ENCODE measurements at places on chromosomes 2 and 18.

DNA sequence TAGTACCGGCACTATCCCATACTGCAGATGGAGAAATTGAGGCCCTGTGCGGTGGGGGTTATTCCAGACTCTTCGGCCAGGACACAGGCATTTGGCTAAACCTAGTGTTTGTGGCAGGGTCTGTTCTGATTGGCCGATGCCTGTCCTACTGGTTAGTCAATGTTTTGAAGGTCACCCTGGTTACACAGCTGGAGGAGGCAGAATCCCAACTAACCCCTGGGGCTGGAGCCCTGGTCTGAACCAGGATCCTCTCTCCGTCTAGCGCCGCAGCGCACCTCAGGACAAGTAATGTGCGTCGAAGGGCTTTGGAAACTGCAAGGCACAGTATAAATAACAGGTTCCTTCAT is 19.4 kb downstream of the TEX44 start:
- no peak overlapping the region for H3K4me3 ChIP-seq
- no peaks in the 10 kb centered on the region for H3K27me3 ChIP-seq
- no peaks in the 10 kb centered on the region for H3K4me1 ChIP-seq
- no peaks in the 10 kb centered on the region for H3K36me3 ChIP-seq
- H3K27ac ChIP-seq, result peak overlapping the region; percentile 23
- DNase-seq, result peak; percentile 79

- no peak for DNase-seq
- H3K27me3 ChIP-seq, result no peaks in the 10 kb centered on the region
- no peaks in the 10 kb centered on the region for H3K36me3 ChIP-seq
- H3K4me1 ChIP-seq, result no peaks in the 10 kb centered on the region
- no peak overlapping the region for H3K4me3 ChIP-seq
These were observed 44.4 kb downstream of the TFPI start for GRCh38 chr2:187509667-187510417.

- no peaks in the 10 kb centered on the region for H3K27me3 ChIP-seq
- no peak for DNase-seq
- H3K4me3 ChIP-seq, result no peak overlapping the region
- H3K36me3 ChIP-seq, result peaks cover 1% of the 10 kb centered on the region
These were observed 3.9 kb downstream of the CHST10 start for GRCh38 chr2:100413571-100413970.

- H3K27me3 ChIP-seq, result no peaks in the 10 kb centered on the region
- no peak for DNase-seq
- H3K27ac ChIP-seq, result no peak overlapping the region
These were observed 41.8 kb downstream of the CERKL start for GRCh38 chr2:181614874-181615638.

GRCh38 chr18:12334366-12334808 is 26.3 kb downstream of the TUBB6 start:
- H3K27ac ChIP-seq, result no peak overlapping the region
- peak; percentile 33 for DNase-seq
- H3K4me1 ChIP-seq, result no peaks in the 10 kb centered on the region
- no peaks in the 10 kb centered on the region for H3K27me3 ChIP-seq
- H3K36me3 ChIP-seq, result peaks cover 5% of the 10 kb centered on the region

DNA sequence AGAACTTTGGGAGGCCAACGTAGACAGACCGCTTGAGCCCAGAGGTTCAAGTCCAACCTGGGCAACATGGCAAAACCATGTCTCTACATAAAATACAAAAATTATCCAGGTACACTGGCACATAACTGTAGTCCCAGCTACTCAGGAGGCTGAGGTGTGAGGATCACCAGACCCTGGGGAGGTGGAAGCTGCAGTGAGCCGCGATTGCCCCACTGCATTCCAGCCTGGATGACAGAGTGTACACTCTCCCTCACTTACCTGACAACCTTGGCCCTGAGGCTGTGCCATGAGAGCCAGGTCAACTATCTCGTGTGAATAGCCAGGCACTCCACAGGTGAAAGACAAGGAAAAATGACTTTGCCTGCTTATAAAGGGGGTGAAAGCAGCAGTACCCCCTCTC is 39.3 kb downstream of the CBLN2 start:
- H3K4me3 ChIP-seq, result no peak overlapping the region
- H3K4me1 ChIP-seq, result no peaks in the 10 kb centered on the region
- no peaks in the 10 kb centered on the region for H3K27me3 ChIP-seq
- H3K36me3 ChIP-seq, result no peaks in the 10 kb centered on the region
- H3K27ac ChIP-seq, result no peak overlapping the region

DNA sequence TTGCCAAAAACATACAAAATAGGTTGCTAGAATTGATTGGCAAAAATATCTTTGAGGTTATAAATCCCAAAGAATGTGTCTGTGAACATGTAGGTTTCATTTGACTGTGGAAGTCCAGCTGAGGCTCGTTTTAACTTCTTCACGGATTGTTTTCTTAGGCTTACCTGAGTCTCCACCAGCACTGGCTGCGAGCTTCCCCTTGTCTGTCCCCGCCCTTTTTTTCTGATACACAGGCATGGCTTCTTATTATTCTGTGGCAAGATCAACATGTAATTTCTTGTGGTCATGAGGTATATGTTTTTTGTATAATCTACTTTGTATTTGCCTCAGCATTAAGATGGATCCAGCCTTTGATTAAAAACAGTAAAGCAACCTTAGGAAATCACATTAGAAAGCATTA is 7.2 kb upstream of the SLC40A1 start:
- no peaks in the 10 kb centered on the region for H3K27me3 ChIP-seq
- no peaks in the 10 kb centered on the region for H3K36me3 ChIP-seq
- DNase-seq, result no peak
- no peaks in the 10 kb centered on the region for H3K4me1 ChIP-seq

DNA sequence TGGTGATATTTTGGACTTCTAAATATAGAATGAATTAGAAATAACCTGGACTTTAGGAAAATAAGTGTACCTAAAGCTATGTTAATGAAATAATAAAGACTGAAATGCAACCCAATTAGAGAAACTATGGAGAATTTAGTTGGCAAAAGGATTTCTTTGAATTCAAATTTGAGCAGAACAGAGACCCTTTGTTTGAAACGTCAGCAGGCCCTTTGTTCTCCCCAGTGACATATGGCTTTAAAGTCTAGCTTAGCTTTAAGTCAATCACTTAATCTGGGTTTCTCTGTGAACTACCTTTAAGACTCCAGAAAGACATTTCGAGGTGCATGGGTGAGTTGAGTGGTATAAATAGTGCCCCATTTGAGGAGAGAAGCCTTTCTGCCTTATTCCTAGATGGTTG is 130.5 kb upstream of the CREB1 start:
- no peak overlapping the region for H3K4me3 ChIP-seq
- no peaks in the 10 kb centered on the region for H3K4me1 ChIP-seq
- DNase-seq, result no peak

- no peaks in the 10 kb centered on the region for H3K4me1 ChIP-seq
- H3K36me3 ChIP-seq, result peaks cover 9% of the 10 kb centered on the region
- no peak for DNase-seq
- no peak overlapping the region for H3K27ac ChIP-seq
These were observed 36.3 kb upstream of the AP1S3 start for GRCh38 chr2:223873672-223874071.

DNA sequence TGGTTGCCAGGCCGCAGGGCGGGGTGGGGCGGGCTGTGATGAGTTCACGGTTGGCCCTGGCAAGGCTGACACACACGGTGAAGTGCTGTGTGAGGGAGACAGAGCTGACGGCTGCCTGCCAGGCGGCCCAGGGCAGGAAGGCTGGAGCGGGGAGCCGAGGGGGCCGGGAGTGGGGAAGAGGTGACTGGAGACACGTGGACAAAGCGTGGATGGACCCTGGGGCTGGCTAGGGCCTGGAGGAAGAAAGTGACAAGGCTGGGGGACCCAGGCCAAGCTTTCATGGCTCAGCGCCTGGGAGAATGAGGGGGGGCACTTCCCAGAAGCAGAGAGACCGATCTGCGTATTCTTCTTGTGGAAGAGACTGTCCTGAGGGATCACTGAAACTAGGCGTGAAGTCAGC is 123.2 kb downstream of the DYSF start:
- H3K27me3 ChIP-seq, result no peaks in the 10 kb centered on the region
- H3K27ac ChIP-seq, result no peak overlapping the region
- no peaks in the 10 kb centered on the region for H3K4me1 ChIP-seq
- H3K36me3 ChIP-seq, result no peaks in the 10 kb centered on the region

GRCh38 chr2:150610670-150611279 is 123.3 kb upstream of the RND3 start:
- no peak overlapping the region for H3K4me3 ChIP-seq
- H3K27ac ChIP-seq, result no peak overlapping the region
- no peak for DNase-seq
- H3K36me3 ChIP-seq, result no peaks in the 10 kb centered on the region
- H3K4me1 ChIP-seq, result no peaks in the 10 kb centered on the region
- H3K27me3 ChIP-seq, result no peaks in the 10 kb centered on the region

DNA sequence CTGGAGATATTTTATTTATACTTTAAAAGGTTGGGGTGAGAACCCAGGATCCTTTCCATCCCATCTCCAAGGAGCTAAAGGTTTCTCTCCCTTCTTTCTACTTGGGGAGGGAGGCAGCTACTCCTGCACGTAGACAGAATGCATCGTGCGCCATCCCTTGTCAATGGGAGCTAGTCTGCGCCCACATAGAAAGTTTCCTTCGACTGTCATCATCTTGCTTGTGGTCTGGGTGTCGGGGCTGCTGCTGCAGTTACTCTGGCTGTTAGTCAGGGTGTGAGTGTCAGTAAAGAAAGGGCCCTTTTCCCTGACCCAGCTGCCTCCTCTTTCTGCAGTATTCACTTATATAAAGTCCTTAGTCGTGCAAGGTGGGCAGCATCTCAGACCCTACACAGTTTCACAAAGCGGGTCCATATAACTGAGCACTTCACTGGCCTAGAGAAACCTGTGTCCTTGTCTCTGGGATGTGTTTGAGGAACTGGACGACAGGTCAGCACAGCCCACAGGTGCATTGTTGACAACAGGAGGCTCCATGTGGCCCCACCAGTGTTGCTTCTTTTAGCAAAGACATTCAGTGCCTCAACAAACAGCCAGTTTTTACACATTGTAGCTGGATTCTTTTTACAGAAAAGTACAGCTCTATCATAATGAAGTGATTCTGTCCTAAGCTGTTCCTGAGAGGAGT is 22.4 kb downstream of the NPAS2 start:
- no peak for DNase-seq
- no peaks in the 10 kb centered on the region for H3K27me3 ChIP-seq
- no peak overlapping the region for H3K27ac ChIP-seq
- H3K4me3 ChIP-seq, result no peak overlapping the region

GRCh38 chr2:98803405-98804264 is 72.7 kb upstream of the MGAT4A start:
- no peak overlapping the region for H3K27ac ChIP-seq
- DNase-seq, result no peak
- no peaks in the 10 kb centered on the region for H3K27me3 ChIP-seq
- H3K36me3 ChIP-seq, result no peaks in the 10 kb centered on the region

DNA sequence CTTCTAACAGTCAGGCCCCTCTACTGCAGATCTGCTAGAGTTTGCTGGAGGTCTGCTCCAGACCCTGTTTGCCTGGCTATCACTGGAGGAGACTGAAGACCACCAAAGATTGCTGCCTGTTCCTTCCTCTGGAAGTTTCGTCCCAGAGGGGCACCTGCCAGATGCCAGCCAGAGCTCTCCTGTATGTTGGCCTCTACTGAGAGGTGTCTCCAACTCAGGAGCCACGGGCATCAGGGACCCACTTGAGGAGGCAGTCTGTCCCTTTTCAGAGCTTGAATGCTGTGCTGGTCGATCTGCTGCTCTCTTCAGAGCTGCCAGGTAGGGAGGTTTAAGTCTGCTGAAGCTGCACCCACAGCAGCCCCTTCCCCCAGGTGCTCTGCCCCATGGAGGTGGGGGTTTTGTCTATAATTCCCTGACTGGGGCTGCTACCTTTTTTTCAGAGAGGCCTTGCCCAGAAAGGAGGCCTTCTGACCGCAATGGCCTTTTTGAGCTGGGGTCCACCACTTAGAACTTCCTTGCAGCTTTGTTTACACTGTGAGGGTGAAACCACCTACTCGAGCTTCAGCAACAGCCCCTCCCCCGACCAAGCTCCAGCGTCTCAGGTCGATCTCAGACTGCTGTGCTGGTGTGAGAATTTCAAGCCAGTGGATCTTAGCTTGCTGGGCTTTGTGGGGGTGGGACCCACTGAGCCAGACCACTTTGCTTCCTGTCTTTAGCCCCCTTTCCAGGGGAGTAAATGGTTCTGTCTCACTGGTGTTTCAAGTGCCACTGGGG is 566.0 kb downstream of the NR4A2 start:
- no peaks in the 10 kb centered on the region for H3K36me3 ChIP-seq
- no peaks in the 10 kb centered on the region for H3K4me1 ChIP-seq
- no peak overlapping the region for H3K4me3 ChIP-seq
- no peaks in the 10 kb centered on the region for H3K27me3 ChIP-seq
- no peak overlapping the region for H3K27ac ChIP-seq

DNA sequence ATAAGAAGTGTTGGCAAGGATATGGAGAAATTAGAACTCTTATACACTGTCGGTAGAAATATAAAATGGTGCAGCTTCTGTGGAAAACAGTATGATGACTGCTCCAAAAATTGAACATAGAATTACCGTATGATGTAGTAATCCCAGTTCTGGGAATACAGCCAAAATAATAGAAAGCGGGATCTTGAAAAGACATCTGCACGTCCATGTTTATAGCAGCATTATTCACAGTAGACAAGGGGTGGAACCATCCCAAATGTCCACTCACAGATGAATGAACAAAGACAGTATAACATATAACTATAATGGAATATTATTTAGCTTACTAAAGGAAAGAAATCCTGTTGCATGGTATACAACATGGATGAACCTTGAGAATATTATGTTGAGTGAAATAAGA is 257.7 kb downstream of the TDRD15 start:
- DNase-seq, result no peak
- no peaks in the 10 kb centered on the region for H3K27me3 ChIP-seq
- H3K4me3 ChIP-seq, result no peak overlapping the region
- H3K36me3 ChIP-seq, result no peaks in the 10 kb centered on the region
- H3K27ac ChIP-seq, result no peak overlapping the region

DNA sequence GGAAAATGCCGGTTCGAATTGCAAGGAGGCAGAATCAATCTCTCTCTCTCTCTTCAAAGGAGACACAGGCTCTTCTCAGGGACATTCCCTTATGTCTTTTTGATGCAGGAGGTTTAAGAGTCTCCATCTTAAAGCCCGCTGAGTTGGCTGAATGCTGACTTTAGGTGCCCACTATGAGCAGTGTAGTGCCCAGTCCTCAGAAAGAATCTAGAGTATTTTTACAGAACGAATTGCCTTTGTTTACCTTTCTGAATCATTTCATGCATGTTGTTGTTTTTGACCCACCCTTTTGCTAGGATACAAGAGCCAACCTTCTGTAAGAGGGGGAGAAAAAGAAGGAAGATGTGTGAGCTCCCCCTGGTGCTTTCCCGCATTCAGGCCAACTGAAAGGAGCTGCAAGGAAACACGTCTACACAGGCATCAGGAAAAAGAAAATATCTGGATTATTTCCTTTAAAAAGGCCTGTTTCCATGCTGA is 193.5 kb upstream of the TCF4 start:
- no peak overlapping the region for H3K27ac ChIP-seq
- no peak overlapping the region for H3K4me3 ChIP-seq
- DNase-seq, result no peak
- H3K27me3 ChIP-seq, result no peaks in the 10 kb centered on the region
- H3K4me1 ChIP-seq, result no peaks in the 10 kb centered on the region

- no peak overlapping the region for H3K4me3 ChIP-seq
- no peaks in the 10 kb centered on the region for H3K27me3 ChIP-seq
These were observed 54.1 kb upstream of the PTPRM start for GRCh38 chr18:7512990-7513389.

- no peaks in the 10 kb centered on the region for H3K36me3 ChIP-seq
- DNase-seq, result no peak
- H3K4me3 ChIP-seq, result no peak overlapping the region
- peaks cover 7% of the 10 kb centered on the region for H3K4me1 ChIP-seq
- H3K27ac ChIP-seq, result no peak overlapping the region
These were observed 10.9 kb downstream of the TRIP12 start for GRCh38 chr2:229910832-229911412.

Measured in aorta (tissue), 5 donors.